ENCODE measurements at places on chromosomes 7 and 10. TPM values are rescaled to one million over a fixed set of nuclear protein-coding genes. Genes with fewer than 3 reads are reported as not detected.
A peak's percentile ranks its signal among the peaks of the same experiment; 100 is the strongest.

Gene TMEM229A
- total RNA-seq: not detected

Gene BUB3
- 81.1 TPM for total RNA-seq

Gene CCDC172
- total RNA-seq: not detected

Gene PNLIPRP2
- not detected for total RNA-seq

Gene SSC4D
- 6.1 TPM for total RNA-seq

Gene MYO3A
- 0.22 TPM for total RNA-seq

Gene HOXA6
- total RNA-seq: not detected

Gene PLAC9
- not detected for total RNA-seq

Gene YKT6
- total RNA-seq: 178 TPM

Gene LIPK
- total RNA-seq: not detected

Gene SDK1
- total RNA-seq: 225 TPM

Gene CREM
- 28.6 TPM for total RNA-seq

Gene SNX13
- total RNA-seq: 29.9 TPM

Gene FAM13C
- total RNA-seq: 17.8 TPM

GRCh38 chr7:157430721-157431120, 93.9 kb downstream of the DNAJB6 start:
- no peak for DNase-seq

GRCh38 chr7:117830422-117830954, 42.8 kb downstream of the CTTNBP2 start:
- DNase-seq: no peak

DNA sequence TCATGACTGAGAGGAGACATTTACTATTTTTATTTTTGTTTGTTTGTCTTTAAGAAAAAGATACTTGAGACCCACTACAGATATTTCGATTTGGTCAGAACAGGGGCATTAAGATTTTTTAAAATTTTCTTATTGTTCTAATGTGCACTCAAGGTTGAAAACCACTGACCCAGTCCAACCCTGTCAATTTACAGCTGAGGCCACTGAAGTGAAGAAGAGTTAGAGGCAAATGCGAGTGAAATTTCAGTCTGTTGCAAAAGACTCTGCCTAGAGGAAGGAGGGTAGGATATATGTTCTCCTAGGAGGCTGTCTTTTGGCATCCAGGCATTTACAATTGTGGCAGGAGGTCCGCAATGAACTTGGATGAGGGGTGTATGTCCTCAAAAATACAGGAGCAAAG, 396.3 kb downstream of the RPS24 start:
- no peak for DNase-seq

DNA sequence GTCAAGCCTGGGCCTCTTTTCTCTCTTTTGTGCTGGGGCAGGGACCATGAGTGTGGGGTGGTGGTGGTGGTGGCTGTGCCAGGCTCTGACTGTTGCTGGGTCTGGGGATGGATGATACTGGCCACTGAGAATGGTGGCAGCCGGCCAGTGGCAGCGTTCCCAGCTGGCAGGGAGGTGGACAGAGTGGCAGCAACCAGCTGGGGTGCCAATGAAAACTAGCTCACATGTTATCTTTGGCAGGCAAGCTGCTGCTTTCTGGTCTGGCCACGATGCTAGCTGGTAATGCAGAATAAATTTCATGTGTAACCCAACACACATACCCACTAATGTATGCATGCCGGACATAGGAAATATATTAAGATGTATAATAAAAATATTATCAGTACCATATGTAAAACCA, 95.0 kb upstream of the SLC26A5 start:
- DNase-seq: no peak

GRCh38 chr7:7159063-7159658, 23.2 kb upstream of the C1GALT1 start:
- DNase-seq: no peak

DNA sequence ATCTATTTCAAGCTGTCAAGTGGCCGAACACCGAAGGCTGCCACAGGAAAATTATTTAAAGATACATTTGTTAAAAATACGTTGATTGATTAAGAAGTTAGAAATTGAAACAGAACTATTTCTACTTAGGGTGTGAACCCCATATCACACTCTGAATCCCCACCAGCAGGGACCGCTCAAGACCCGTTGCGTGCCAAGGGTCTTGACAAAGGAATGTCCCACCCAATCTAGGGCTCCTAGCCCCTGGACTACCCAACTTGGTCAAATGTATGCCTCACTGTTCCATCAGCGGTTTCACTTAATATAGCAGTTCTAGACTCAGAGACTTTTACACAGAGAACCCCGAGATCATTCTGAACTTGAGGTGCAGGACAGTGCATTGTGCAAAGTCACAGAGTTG, 11.6 kb upstream of the PFKFB3 start:
- DNase-seq: no peak

GRCh38 chr7:66118603-66119002, 4.0 kb downstream of the CRCP start:
- no peak for DNase-seq

DNA sequence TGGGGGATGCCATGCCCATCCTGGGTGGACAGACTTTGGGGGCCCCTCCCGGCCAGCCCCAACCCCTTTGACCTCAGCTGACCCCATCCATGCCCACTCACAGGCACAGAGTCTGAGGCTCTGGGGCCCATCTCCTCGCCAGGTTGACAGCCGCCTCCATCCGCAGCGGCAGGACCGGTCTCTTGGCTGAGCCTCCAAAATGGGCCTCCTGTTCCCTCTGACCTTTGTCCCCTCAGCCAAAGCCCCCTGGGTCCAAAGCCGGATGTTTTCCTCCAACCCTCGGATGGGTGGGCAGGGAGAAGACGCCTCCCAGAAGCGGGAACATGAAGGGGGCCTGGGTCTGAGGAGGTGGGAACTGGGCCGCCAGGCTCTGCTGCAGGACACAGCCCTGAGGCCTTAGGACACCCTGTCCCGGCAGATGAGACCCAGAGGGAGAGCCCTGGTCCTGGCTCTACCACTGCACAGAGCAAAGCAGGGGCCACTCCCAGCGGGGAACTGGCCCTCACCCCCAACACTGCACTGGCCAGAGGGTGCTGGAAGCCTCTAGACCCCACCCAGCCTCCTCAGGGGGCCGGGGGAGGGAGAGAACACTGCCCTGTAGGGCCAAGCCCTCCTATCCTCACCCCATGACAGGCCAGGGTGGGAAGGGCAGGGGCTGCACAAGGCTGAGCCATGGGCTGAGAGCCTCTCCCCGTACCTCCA, 12.6 kb downstream of the PDGFA start:
- DNase-seq: peak; percentile 10

DNA sequence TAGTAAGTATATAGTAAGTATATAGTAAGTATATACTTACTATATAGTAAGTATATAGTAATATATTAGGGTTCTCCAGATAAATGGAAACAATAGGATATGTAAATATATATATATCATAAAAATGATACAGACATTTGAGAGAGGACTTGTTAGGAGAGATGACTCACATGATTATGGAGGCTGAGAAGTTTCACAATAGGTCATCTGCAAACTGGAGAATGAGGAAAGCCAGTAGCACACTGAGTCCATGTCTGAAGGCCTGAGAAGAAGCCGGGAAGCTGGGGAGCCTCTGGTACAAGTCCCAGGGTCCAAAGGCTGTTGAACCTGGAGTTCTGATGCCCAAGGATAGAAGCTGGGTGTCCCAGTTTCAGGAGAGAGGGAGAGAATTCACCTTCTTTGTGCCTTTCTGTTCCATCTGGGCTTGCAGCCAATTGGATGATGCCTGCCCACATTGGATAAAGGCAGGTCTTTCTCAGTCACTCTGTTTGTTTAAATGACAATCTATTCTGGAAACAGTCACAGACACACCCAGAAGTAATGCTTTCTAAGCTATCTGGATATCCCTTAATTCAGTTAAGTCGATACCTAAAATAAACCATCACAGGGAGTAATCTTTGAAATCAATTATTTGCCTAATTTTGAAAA, 205.5 kb upstream of the CDC14C start:
- DNase-seq: no peak

GRCh38 chr10:132924046-132924952, 18.1 kb downstream of the CFAP46 start:
- DNase-seq: peak; percentile 11

DNA sequence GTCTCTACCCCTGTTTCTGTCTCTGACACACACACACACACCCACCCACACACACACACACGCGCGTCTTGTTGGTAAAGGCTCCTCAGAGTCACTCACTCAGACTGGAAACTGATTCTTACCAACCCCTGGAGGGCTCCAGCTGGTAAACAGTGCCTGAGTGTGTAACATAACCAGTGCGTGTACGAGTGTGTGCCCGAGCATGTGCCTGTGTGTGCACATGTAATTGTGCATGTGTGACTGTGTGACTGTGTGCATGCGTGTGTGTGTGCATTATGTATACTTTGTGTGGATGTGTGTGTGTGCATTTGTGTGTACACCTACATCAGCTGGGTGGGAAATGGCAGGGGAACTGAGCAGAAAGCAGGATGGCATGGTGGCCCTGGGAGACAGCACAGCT, 317.1 kb downstream of the WDR37 start:
- no peak for DNase-seq

GRCh38 chr7:124071843-124072242, 39.0 kb upstream of the TMEM229A start:
- no peak for DNase-seq

- no peak for DNase-seq
Observed at GRCh38 chr7:44629829-44630522, 23.5 kb downstream of the OGDH start.

DNA sequence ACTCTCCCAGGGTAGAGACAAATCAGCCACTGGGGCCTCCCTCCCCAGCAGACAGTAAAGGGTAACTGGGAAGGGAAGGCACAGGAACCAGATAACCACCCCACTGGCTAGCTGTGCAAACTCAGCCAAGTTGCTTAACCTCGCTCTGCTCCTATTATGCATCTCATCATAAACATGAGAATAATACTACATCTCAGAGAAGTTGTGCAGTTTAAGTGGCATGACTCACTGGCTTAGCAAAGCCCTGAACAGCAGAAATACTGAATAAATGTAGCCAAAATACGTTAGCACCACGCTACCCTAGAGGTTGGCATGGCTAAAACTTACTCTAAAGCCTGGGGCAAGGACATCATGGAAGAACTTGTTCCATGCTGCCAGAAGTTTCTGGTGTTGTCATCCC, 128.1 kb upstream of the ANK3 start:
- DNase-seq: no peak

DNA sequence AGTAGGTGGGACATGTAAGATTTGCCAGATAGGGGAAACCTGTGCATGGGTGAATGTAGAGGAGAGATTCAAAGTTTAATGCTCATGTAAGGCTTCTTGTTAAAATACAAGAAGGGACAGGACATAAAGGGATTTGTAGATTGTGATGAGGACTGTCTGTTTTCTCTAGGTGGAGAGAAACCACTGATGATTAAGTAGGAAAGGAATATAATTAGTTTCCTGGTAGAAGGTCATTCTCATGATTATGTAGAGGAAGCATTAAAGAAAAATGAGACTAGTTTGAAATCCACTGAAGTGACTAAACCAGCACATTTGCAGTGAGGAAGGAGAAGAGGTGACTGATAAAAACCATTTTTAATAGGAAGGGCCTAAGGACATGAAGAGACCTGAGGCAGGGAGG, 19.6 kb upstream of the MACC1 start:
- DNase-seq: no peak

DNA sequence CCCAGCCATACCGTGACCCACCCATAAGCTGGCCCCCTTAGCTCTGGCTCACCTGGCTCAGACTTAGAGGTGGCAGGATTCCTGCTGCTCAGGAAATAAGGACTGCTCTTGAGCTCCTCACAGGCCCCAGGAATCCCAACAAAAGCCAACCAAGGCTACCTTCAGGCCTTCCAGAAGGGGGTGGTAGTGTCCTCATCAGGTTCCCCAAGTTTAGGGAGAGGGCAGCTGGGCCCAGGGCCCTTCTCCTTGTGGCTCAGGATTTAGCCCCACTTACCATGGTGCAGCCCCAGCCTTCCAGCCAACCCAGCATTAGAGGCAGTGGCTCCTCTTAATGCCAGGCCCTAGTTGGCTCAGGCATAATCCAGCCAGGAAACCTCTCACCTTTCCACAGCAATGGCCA, 23.5 kb downstream of the NPFFR1 start:
- DNase-seq: no peak

GRCh38 chr7:3210531-3210930, 90.5 kb upstream of the SDK1 start:
- DNase-seq: no peak

DNA sequence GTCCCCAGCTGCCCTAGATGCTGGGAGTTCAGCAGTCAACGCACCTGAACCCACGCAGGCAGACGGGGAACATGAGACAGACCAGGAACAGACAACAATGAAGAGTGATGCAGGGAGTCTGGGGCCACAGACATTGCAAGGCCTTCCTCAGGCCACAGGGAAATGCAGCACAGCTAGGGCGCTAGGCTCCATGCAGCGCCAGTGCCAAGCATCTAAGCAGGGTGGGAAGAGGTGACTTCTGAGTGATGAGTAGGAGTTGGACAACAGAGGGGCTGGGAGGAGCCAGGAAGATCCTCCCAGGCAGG, 7.7 kb upstream of the RET start:
- no peak for DNase-seq

GRCh38 chr7:6284055-6284400, 11.6 kb upstream of the CYTH3 start:
- no peak for DNase-seq

DNA sequence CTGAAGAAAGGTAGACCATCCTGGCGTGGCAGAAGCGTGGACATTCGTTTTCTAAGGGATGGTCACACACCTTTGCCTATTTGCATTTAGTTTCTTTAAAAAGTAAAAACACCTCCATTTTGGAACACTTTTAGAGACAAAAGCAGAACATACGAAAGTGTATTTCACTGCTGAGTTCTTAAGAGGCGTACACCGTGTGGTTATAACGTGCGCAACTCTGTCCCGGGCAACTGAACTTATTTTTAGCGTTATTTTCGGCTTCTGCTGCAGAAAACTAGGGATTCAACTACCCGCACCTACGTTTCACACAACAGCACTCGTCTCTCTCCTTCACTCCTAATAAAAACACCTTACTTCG, 557 bp upstream of the LSM8 start:
- DNase-seq: no peak

DNA sequence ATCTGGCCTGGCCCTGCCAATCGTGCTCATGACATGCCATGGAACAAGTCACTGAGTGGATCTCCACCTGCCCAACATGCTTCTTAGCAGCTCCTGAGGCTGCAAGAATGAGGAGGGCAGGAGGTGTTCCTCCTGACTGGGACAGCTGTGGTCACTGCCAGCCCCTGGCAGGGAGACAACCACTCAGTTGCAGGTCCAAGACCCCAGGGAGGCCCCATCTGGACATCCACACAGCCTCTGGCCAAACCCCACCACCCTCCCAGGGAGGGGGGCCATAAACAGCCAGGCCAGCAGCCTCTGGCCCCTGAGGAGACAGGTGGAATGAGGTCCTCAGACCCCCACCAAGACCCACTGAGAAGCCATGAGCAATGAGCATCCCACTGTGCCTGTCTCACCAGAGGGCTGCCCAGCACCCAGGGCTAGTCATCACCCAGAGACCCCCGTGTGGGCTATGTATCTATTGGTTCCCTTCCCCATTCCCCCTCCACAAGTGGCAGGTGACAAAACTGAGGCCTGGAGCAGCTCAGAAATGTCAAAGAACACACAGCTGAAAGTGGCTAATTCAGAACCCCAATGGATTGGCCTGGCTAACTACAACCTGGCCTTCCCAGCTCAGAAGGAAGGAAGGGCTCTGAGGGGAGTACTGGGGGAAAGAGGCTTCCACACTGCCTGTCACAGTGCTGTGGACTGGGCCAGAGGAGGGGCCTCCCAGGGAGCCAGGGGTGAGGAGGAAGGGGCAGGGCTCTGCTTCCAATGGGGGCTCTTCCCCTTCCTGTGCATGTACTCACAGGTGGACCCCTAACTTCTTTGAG, 3.0 kb downstream of the GPRIN2 start:
- DNase-seq: no peak
